ENCODE measurements at places on chromosomes 12 and 14. TPM values are rescaled to one million over a fixed set of nuclear protein-coding genes. Genes with fewer than 3 reads are reported as not detected.

- peaks cover 2% of the 10 kb centered on the region for H3K36me3 ChIP-seq
- no peak for DNase-seq
- no peak overlapping the region for H3K27ac ChIP-seq
- H3K27me3 ChIP-seq: no peaks in the 10 kb centered on the region
Measured at GRCh38 chr12:106304797-106305196, 2.3 kb downstream of the TCP11L2 start.

- no peak overlapping the region for H3K4me3 ChIP-seq
- no peak overlapping the region for H3K27ac ChIP-seq
- H3K4me1 ChIP-seq: peaks cover 2% of the 10 kb centered on the region
- no peaks in the 10 kb centered on the region for H3K36me3 ChIP-seq
Measured at GRCh38 chr12:65725376-65725775, 98.9 kb upstream of the HMGA2 start.

Gene DTX1
- 0.25 TPM for total RNA-seq

Gene TPPP2
- not detected for total RNA-seq

Gene TAS2R19
- 3.1 TPM for total RNA-seq

Gene SCN8A
- 0.52 TPM for total RNA-seq

Gene CARMIL3
- total RNA-seq: 0.83 TPM

DNA sequence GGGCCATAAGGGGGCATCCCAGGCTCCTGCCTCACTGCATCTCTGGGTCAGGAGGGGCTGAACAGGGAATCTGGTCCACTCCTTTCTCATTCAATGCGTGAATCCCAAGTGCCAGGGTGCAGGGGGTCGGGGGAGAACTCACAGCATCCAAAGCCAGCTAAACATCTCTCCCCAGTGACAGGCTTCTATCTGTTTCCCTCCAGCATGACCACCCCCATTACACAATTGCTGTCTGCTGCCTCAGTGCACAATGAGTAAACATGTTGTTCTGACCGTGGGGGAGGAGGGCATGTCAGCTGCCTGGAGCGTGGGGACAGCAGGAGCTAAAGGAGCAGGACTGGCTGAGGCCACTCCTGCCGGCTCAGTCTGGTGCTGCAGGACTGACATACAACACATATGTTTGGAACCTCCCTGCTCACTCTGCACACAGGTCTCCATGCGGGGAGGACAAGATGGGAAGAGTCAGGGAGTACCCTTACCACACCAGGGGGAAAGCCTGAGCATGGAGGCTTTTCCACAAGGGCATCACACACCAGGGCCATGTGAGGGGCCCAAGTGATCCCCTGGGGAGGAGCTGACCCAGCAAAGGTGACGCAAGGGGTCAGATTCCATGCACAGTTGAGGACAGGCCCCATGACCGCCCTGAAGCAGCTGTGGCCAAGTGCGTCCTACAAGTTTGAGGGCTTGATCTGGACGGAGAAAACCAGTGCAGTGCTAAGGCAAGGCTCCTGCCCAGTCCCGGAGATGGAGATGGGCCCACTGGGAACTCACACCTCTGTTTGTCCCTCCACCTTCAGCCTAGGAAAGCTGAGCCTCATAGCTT lies 1.4 kb downstream of the TNS2 start:
- no peak overlapping the region for H3K4me3 ChIP-seq
- DNase-seq: no peak
- H3K36me3 ChIP-seq: no peaks in the 10 kb centered on the region
- no peaks in the 10 kb centered on the region for H3K27me3 ChIP-seq
- H3K27ac ChIP-seq: no peak overlapping the region
- H3K4me1 ChIP-seq: peaks cover 35% of the 10 kb centered on the region

GRCh38 chr14:57533214-57533613 lies 39.6 kb upstream of the CCDC198 start:
- no peak overlapping the region for H3K4me3 ChIP-seq
- no peaks in the 10 kb centered on the region for H3K27me3 ChIP-seq
- H3K27ac ChIP-seq: no peak overlapping the region
- H3K4me1 ChIP-seq: no peaks in the 10 kb centered on the region
- peak; percentile 18 for DNase-seq

- H3K4me3 ChIP-seq: no peak overlapping the region
- peaks cover 2% of the 10 kb centered on the region for H3K27me3 ChIP-seq
- no peaks in the 10 kb centered on the region for H3K4me1 ChIP-seq
- no peak for DNase-seq
- H3K36me3 ChIP-seq: no peaks in the 10 kb centered on the region
- no peak overlapping the region for H3K27ac ChIP-seq
Measured at GRCh38 chr12:40313928-40314327, 89.1 kb downstream of the LRRK2 start.

GRCh38 chr14:75934998-75935628 lies 46.7 kb downstream of the TGFB3 start:
- DNase-seq: no peak
- H3K4me3 ChIP-seq: no peak overlapping the region
- no peaks in the 10 kb centered on the region for H3K27me3 ChIP-seq
- H3K36me3 ChIP-seq: no peaks in the 10 kb centered on the region
- H3K4me1 ChIP-seq: peaks cover 3% of the 10 kb centered on the region

GRCh38 chr12:4825011-4825858 lies 84.5 kb upstream of the KCNA1 start:
- H3K27ac ChIP-seq: peak overlapping the region; percentile 84
- H3K27me3 ChIP-seq: no peaks in the 10 kb centered on the region
- H3K4me3 ChIP-seq: peak overlapping the region; percentile 26
- no peak for DNase-seq

DNA sequence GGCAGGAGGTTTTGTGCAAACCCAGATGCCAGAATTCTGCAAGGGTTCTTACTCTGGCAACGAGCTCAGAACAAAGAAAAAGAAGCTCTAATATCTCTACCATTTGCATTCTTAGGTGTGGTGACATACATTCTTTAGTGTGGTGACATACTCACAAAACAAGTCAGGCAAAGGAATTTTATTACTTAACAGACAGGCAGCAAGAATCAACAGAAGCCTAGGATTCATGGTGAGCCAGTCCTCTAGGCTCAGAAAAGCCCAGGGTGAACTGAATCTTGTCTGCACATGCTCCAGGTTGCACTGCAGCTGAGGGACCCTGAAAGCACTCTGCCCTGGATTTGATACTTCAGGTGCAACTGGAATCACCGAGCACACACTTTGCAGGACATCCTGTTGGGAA lies 122.4 kb upstream of the PTPRQ start:
- no peak overlapping the region for H3K27ac ChIP-seq
- no peak for DNase-seq
- no peaks in the 10 kb centered on the region for H3K4me1 ChIP-seq
- H3K27me3 ChIP-seq: no peaks in the 10 kb centered on the region
- H3K36me3 ChIP-seq: no peaks in the 10 kb centered on the region

GRCh38 chr14:60220917-60221316 lies 28.1 kb upstream of the PPM1A start:
- DNase-seq: no peak
- H3K36me3 ChIP-seq: no peaks in the 10 kb centered on the region
- H3K4me1 ChIP-seq: no peaks in the 10 kb centered on the region
- H3K27me3 ChIP-seq: no peaks in the 10 kb centered on the region
- no peak overlapping the region for H3K4me3 ChIP-seq

GRCh38 chr12:65632131-65632855 lies 192.0 kb upstream of the HMGA2 start:
- H3K27me3 ChIP-seq: no peaks in the 10 kb centered on the region
- H3K4me3 ChIP-seq: no peak overlapping the region
- no peak for DNase-seq
- no peaks in the 10 kb centered on the region for H3K36me3 ChIP-seq
- H3K27ac ChIP-seq: no peak overlapping the region
- no peaks in the 10 kb centered on the region for H3K4me1 ChIP-seq

- DNase-seq: peak; percentile 40
- H3K36me3 ChIP-seq: no peaks in the 10 kb centered on the region
- H3K4me3 ChIP-seq: peak overlapping the region; percentile 47
- H3K4me1 ChIP-seq: peaks cover 25% of the 10 kb centered on the region
- peaks cover 65% of the 10 kb centered on the region for H3K27me3 ChIP-seq
Measured at GRCh38 chr14:20652996-20653975, 11.8 kb upstream of the OR6S1 start.

GRCh38 chr12:39692258-39692853 lies 72.8 kb upstream of the ABCD2 start:
- peaks cover 8% of the 10 kb centered on the region for H3K27me3 ChIP-seq
- no peak overlapping the region for H3K27ac ChIP-seq
- peaks cover 12% of the 10 kb centered on the region for H3K4me1 ChIP-seq
- no peak for DNase-seq
- H3K36me3 ChIP-seq: peaks cover 3% of the 10 kb centered on the region

DNA sequence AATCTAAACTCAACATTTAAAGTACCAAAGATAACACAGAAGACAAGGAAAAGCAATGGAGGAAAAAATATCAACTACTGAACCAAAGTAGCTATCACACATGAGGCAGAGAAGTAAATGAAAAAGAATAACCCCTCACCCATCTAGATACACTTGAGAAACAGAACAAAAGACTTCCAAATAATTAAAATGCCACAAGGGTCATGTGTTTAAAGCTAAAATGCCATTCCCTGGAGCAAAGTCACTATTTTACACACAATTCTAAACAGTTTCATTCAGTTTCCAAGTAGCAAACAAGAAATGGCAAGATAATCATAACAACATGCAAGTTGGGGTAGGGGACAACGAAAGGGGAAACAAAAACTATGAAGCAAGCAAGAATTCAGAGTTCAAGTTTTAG lies 12.0 kb downstream of the OSBPL8 start:
- H3K27ac ChIP-seq: no peak overlapping the region
- H3K36me3 ChIP-seq: peaks cover 17% of the 10 kb centered on the region
- H3K4me3 ChIP-seq: no peak overlapping the region
- no peak for DNase-seq
- H3K4me1 ChIP-seq: peaks cover 57% of the 10 kb centered on the region

Gene NELL2
- 43.6 TPM for total RNA-seq

- DNase-seq: no peak
- no peak overlapping the region for H3K4me3 ChIP-seq
- H3K4me1 ChIP-seq: no peaks in the 10 kb centered on the region
- H3K27me3 ChIP-seq: peaks cover 18% of the 10 kb centered on the region
- H3K36me3 ChIP-seq: no peaks in the 10 kb centered on the region
- no peak overlapping the region for H3K27ac ChIP-seq
Measured at GRCh38 chr12:15152456-15152855, 68.8 kb downstream of the RERG start.

Gene NID2
- 0.33 TPM for total RNA-seq

DNA sequence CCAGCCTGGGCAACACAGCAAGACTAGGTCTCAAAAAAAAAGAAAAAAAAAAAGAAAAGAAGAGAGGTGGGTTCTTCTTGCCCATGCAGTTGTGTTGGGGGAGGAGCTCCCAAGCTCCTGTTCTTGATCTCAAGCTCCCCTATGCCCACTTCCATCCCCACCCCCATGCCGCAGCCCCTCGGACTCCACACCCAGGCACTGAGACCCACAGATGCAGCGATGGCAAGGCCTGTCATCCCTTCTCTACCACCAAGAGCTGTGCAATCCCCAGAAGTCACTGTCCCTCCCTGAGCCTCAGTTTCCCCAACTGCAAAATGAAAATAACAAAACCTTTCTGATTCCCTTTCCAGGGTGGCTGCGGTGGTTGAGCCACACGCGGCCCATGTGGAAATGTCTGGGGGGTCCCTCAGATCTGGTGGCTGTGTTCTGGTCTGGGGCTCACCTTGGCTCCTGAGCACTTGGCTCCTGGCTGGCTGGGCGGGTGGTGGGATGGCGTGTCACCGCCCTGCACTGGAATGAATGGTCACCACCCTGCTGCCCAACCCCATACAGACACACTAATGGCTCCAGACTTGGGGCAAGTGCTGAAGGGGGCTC lies 22.6 kb upstream of the KIF26A start:
- no peak overlapping the region for H3K27ac ChIP-seq
- no peaks in the 10 kb centered on the region for H3K36me3 ChIP-seq
- H3K4me1 ChIP-seq: no peaks in the 10 kb centered on the region
- H3K4me3 ChIP-seq: no peak overlapping the region

DNA sequence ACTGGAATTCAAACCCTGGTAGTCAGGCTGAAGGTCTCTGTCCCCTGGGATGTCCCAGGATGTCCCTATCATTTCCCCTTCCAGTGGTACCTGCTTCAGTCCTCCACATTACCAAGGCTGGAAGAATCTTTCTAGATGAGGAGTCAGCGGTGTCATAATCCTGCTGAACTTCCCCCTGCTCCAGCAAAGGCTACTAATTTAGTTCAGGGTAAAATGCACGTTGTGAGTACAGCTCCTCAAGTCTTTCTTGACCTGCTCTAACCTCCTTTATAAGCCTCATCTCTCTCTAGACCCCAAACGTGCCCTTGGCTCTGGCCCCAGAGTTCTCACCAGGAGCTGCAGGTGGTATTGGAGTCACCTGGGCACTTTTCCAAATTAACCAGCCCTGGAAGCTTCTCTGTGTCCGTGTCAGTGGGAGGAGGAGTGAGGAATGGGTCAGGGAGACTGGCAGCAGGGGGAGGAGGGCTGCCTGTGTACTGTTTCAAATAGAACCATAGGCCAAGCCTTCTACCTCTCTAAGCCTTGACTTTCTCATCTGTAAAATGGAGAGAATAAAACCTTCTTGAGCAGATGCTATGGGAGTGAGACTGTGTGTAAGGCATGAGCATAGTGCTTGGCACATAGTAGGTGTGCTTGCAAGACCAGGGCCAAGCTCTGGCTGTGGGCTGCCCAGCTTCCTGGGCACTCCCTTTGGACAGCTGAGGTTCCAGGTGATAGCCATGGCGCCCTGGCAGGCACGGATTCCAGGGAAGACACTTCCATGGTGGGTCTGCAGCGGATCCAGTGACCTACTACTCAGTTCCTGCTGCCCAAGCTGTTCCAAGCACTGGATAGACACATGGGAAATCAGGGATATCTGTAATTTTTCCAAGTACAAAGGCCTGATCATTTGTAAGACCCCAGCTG lies 24.5 kb downstream of the ASB2 start:
- no peak overlapping the region for H3K4me3 ChIP-seq
- H3K27me3 ChIP-seq: no peaks in the 10 kb centered on the region
- no peak for DNase-seq
- H3K4me1 ChIP-seq: peaks cover 59% of the 10 kb centered on the region
- H3K27ac ChIP-seq: peak overlapping the region; percentile 25
- H3K36me3 ChIP-seq: peaks cover 32% of the 10 kb centered on the region

- H3K27ac ChIP-seq: no peak overlapping the region
- H3K4me3 ChIP-seq: no peak overlapping the region
- no peak for DNase-seq
- H3K4me1 ChIP-seq: no peaks in the 10 kb centered on the region
- H3K36me3 ChIP-seq: no peaks in the 10 kb centered on the region
Measured at GRCh38 chr14:100580316-100581227, 6.6 kb downstream of the BEGAIN start.

DNA sequence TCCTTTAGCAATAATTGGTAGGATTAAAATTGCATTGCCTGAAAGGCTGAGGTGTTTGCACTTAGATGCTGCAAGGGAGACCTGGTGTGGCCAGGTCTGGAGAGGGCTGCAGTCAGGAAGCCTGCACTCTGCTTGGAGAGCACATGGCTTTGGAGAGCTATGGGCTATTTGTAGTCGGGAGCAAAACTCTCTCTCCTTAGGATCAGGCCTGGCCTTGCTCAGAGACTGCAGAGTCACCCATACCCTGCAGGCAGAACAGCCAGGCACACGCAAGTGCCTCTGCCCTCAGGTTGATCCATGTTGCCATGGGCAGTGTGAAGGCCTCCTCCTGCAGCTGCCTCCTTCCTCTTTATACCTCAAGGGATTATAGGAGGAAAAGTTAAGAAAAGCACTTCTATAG lies 26.8 kb downstream of the CKB start:
- no peak overlapping the region for H3K4me3 ChIP-seq
- H3K27me3 ChIP-seq: no peaks in the 10 kb centered on the region
- H3K27ac ChIP-seq: no peak overlapping the region
- H3K4me1 ChIP-seq: peaks cover 7% of the 10 kb centered on the region
- DNase-seq: no peak
- peaks cover 21% of the 10 kb centered on the region for H3K36me3 ChIP-seq
